ENCODE measurements at places on chromosomes 2 and 18.
A peak's percentile ranks its signal among the peaks of the same experiment; 100 is the strongest.

- DNase-seq: no peak
Observed at GRCh38 chr2:205903549-205904129, 182.3 kb downstream of the INO80D start.

- DNase-seq: no peak
Observed at GRCh38 chr18:75790111-75790510, 362.6 kb upstream of the SMIM21 start.

- DNase-seq: no peak
Observed at GRCh38 chr2:28606986-28607441, 111.2 kb downstream of the PLB1 start.

DNA sequence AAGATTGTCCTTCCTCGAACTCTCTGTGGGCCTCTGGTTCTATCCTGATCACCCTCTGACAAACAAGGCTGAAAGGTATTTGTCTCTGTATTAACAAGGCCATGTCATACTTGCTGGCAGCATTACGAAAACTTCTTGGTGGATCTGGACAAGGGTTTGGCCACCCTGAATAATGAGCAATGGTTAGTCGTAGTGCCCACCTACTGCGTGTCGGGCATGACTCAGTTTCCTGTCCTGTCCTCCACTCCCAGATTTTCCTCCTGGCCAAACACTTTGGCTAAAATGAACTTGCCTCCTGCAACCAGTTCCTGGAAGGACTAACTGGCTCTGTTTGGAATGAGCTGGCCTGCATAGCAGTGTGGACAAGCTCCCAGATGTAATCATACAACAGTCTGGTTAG lies 198.5 kb upstream of the SMIM21 start:
- no peak for DNase-seq

- DNase-seq: no peak
Observed at GRCh38 chr2:7748717-7749415, 831.7 kb downstream of the RNF144A start.

DNA sequence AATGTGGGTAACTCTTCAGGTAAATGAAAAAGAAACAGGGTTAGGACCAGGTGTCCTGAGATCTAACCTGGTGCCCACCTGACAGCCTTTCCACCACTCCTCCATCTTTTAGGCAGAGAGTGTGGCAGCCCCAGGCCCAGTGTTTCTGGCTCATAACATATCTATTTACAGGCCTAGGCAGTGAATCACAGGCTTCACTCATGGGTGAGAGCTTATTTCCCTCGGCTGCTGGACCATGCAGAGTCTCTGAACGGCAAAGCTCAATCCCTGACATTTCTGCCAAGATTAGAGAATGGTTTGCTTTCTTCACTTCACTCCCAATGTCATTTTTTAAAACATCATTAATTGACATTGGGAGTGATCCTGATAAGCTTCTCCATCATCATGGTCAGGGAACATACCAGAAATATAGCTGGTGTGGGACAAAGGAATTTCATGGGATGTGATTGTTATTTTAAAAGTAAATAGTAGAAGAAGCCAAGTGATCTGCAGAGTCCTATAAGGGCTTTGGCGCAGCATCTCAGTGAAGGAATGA lies 323.9 kb downstream of the SETBP1 start:
- DNase-seq: no peak

DNA sequence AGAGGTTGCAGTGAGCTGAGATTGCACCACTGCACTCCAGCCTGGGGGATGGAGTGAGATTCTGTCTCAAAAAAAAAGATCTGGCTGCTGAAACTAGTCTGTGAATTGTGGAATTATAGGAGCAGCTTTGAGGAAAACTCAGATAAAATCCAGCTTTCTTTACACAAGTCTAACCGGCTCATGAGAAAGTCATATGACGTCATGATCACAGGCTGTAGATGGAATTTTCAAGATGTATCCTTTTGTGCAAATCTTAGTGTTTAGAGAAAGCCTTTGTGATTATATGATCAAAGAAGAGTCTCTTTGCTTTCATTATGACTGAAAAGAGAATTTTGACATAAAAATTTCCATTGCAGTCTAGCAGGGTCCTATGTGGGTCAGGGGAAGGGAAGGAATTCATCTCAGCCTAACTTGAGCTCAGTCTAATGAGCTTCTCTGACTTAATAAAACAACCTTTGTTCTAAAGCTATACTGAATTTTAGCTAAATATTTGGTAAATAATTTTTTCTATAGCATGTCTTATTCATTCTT lies 90.2 kb upstream of the NCK2 start:
- DNase-seq: no peak

GRCh38 chr2:85390941-85391669 lies 19.1 kb downstream of the CAPG start:
- peak; percentile 46 for DNase-seq

DNA sequence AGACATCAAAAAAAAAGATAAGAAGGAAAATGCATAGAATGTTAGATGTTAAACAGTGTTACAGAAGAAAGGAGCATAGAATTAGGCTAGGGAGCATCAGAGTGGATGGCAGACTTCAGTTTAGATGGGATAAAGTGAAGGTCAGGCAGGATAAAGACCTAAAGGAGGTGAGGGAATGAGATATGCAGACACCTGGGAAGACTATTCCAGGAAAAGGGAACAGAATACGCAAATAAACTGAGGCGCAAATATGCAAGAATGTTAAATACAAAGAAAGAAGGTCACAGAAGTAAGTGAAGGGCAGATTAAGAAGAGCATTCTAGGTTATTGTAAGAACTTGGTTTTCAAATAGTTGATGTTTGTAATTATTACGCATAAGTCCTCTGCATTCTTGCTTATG lies 116.3 kb upstream of the REG3A start:
- DNase-seq: no peak

DNA sequence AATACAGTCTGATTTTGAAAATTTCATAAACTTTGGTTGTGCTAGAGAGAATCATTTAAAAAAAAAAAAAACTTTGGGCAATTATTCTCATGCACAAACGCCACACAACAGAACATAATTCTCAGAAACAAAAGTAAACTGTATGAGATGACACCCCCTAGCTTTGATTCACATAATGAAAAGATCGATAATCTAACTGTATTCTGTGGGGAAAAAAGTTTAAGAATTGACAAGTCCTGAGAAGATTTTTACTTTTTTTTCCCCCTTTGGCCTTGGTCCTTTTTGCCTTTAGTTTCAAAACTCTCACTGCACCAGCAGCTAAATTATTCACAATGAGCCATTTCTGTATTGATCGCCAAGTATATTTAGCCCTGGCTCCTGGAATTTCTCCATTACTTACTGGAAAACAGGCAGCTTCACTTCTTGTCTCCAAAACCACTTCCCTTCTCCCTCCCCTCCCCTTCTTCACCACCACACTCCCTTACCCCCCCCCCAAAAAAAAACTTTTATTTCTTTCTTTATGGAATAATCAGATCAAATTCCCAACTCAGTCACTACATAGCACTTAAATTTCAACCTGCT lies 2.0 kb downstream of the IKZF2 start:
- no peak for DNase-seq

DNA sequence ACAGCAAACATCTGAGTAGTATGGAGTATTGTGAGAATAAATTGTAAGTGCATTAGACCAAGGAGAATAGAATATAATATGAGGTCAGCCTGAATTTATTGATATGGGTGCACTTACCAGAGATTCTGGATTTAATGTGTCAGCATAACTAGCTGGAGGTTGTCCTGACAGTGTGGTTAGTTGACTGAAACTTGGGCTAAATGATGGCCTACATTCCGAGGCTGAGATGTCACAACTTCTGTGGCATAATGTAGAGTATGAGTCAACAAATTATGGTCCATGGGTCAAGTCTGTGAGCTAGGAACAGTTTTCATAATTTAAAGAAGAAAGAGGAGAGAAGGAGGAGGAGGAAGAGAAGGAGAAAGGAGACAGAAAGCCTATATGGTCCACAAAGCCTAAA lies 127.6 kb downstream of the QPCT start:
- no peak for DNase-seq

GRCh38 chr2:233449921-233450863 lies 95.9 kb downstream of the DGKD start:
- DNase-seq: no peak

GRCh38 chr18:63197246-63197869 lies 122.2 kb downstream of the BCL2 start:
- no peak for DNase-seq

- DNase-seq: no peak
Observed at GRCh38 chr18:24656551-24657443, 196.4 kb downstream of the HRH4 start.

DNA sequence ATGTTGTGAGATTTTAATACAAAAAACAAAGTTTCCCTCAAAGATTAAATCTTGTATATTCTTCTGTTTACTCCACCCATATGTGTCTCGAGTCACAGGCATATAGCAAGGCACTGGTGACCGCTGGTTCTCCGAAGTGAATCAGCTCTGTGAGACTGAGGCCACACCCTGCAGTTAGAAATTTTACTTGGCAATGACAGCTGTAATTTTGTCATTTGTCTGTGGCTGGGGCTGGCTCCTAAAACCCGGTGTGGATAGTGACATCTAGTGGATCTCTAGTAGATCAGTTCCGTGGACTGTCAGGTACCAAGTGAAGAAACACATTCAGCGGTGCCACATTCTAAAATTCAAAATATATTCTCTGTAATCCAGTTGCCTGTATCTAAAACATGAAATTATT lies 278.0 kb downstream of the NEDD4L start:
- DNase-seq: no peak

GRCh38 chr2:237700512-237701032 lies 73.2 kb downstream of the LRRFIP1 start:
- no peak for DNase-seq

DNA sequence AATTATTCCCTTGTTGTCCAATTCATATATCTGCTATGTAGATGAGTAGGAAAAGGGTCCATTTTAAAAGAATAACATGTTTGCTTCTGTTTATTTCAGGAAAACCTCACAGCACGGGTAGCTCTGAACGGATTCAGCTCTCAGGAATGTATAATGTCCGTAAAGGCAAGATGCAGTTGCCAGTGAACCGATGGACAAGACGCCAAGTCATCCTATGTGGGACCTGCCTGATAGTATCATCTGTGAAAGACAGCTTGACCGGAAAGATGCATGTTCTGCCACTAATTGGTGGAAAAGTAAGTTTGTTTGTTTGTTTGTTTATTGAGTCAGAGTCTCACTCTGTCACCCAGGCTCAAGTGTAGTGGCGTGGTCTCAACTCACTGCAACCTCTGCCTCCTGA lies 114.6 kb downstream of the PHLPP1 start:
- DNase-seq: no peak

- DNase-seq: no peak
Observed at GRCh38 chr2:7648221-7648795, 731.1 kb downstream of the RNF144A start.

DNA sequence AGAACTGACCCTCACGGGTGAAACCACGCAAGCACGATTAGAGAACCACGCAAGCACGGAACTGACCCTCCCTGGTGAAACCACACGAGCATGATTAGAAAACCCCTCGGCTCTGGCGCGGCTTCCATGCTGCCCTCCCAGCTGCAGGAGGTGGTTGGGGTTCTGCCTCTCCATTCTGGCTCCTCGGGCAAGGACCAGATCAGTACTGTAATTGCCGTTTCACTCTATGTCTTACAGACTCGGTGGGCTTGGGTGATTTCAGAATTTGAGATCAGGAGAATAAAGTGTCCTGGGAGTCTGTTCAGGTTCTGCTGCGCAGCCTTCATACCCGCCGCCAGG lies 58.3 kb upstream of the KCNG2 start:
- no peak for DNase-seq

DNA sequence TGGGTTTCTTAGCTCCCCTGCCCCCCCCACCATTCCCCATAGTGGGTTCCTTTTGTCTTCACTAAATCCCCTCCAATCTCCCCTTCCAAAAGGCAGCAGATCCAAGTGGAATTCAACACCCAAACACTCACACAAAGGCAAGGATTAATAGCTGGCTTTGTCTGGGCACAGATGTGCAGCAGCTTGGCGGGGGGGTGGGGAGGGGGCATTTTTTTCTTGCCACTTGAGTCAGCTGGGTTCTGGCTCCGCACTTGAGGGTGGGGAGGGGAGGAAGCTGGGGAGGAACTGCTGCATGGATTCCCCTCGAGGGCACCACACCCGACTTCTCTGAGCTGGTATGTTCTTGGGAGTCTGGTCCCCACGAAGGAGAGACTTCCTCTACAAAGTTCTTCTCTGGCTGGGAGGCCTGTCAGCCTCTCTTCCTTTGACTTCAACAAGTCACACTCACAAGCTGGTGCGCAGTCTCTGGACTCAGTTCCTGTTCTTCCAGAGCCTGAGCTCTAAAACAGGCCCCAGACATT lies 36.0 kb downstream of the SERTAD2 start:
- DNase-seq: no peak

DNA sequence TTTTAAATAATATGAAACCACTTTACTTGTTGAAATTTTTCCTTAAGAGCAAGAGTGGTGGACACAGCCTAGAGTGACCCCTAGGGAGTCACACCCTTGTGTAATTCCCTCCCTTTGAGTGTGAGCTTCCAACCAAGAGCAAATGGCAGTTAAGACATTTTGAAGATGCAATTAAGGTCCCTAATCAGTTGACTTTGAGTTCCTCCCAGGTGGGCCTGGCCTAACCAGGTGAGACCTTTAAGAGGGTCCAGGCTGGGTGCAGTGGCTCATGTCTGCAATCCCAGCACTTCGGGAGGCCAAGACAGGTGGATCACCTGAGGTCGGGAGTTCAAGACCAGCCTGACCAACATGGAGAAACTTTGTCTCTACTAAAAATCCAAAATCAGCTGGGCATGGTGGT lies 143.5 kb upstream of the PID1 start:
- DNase-seq: no peak

DNA sequence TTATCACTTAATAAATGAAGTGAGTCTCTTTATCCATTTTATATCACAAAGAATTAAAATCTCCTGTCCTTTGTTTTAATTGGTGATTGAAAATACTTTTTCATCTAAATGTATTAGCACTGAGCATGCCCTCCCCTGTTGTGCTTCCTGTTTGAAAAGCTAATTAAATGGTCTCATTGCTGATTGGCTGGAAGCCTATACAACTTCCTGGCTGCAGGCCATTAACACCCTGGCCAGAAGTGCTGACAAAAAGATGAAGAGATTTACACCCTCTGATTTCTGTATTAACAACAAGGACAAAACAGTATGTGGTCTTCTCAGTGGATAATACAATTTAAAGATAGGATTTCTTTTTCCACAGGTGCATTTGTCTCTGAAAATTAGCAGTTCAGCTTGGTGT lies 548.0 kb downstream of the DCC start:
- DNase-seq: no peak

DNA sequence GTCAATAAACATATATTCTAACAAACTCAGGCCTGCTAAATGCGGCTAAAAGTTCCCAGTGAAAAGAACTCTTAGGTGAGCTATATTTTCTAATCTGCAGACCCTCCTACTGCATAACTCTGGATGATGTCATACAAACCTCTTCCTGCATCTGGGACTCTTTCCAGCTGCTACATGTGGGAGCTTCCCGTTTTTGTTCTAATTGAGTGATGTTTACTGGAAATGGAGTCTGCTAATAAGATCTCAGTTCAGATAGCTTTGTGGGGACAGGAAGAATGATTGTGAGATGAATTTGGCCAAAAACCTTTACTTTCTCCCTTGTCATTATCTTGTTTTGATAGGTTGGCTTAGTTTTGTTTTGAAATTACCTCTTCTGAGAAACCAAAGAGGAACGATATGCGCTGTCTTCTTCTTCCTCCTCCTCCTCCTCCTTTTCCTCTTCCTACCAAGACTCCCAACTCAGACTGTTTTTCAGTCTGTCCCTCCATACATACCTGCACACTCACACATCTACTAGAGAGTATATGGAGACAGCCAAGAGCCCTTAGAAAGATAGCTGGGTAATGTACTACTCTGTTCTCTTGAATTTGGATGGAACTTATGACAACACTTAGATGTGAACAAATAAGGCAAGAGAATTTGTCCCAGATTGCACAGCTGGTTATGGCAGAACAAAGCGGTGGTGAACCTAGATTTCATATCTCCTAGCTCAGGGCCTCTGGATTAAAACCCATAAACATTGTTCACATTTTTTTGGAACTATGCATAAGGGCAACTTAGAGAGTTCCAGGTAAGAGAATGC lies 39.8 kb upstream of the AAK1 start:
- DNase-seq: no peak

All from activated T-helper 1 cell treated with anti-CD3 and anti-CD28 coated beads, Interleukin-2, amount 50 U/mL, for 16 hours (primary cell).